ENCODE measurements at places on chromosomes 2 and 18.

DNA sequence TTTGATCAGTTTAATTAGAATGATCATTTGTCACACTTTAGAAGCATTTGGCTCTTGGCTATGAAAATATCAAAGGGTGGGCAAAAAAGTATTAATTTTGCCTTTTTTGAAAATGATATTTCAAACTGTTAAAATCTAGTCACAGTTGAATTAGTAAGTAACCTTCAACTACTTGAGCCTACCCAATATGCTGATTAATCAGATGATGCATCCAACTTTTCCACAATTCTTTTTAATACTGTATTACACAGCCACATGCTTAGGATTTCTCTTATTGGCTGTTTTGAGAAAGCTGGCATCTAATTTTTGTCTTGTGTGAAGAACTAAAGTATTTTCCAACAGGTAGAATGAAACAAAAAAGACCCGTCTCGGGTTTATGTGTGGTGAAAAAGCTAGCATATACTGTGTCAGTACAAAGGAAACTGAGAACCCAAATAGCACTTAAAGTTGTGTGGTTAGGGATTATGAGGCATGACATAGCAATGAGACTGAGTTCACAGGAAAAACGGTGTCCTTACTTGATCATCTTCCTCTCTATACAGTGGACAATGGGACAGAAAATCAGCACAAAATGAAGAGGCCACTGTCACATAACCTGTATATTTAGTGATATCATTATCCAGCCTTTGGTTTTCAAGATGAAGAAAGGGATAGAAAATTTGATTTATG, 11.7 kb downstream of the OSBPL6 start:
- DNase-seq = no peak

GRCh38 chr18:73908323-73908722, 239.3 kb downstream of the FBXO15 start:
- DNase-seq = no peak

DNA sequence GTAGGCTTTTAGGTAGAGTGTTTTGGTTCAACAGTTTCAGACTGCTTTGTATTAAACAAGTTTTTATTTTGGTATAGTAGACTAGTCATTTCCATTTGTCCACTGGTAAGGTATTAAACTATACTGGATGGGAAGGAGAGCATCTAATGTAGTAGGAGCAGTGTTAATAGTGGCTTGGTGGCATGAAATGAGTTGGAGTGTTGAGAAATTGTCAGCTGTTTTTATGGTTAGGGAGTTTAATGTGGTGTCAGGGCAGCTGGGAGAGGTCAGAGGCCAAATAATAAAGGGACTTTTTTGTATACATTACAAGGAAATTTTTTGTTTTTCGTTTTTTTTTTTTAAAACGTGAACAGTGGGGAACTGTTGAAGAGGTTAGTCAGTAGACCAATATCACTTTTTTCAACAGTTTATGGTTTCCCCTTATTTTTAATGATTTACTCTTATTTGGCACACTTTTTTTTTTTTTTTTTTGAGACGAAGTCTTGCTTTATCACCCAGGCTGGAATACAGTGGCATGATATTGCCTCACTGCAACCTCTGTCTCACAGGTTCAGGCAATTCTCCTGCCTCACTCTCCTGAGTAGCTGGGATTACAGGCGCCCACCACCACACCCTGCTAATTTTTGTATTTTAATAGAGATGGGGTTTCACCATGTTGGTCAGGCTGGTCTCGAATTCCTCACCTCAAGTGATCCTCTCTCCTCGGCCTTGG, 21.2 kb downstream of the ACTR3 start:
- DNase-seq = no peak

GRCh38 chr18:23502516-23503037, 734 bp upstream of the RMC1 start:
- DNase-seq = no peak

- no peak for DNase-seq
Measured at GRCh38 chr2:179438654-179439053, 174.0 kb upstream of the SESTD1 start.

- DNase-seq = no peak
Measured at GRCh38 chr2:55173438-55174054, 58.5 kb downstream of the CLHC1 start.

- no peak for DNase-seq
Measured at GRCh38 chr2:191629976-191630712, 47.8 kb upstream of the NABP1 start.

DNA sequence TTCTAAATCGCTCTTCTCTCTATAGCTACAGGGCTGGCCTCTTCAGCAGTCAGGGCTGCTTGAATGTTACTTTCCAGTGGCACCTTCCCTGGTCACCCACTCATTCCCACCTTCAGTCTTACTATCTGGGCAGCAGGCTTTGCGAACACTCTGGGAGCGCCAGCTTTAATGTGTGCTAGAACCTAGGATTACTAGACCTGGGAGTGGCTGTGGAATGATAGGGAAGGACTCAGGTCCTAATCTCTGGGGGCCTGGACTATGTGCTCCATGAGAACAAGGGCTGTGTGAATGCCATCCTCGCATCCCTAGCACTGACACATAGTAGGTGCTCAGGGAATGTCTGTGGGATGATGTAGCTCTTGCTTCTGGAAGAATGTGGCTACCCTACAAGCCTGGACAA, 57.6 kb downstream of the BCL2L11 start:
- DNase-seq = no peak

GRCh38 chr2:72235497-72236415, 88.1 kb upstream of the CYP26B1 start:
- DNase-seq = no peak

GRCh38 chr2:150264442-150264841, 223.0 kb downstream of the RND3 start:
- DNase-seq = no peak

GRCh38 chr2:37920570-37920969, 4.5 kb upstream of the RMDN2 start:
- no peak for DNase-seq

GRCh38 chr18:74221081-74221480, 70.7 kb downstream of the CYB5A start:
- no peak for DNase-seq

DNA sequence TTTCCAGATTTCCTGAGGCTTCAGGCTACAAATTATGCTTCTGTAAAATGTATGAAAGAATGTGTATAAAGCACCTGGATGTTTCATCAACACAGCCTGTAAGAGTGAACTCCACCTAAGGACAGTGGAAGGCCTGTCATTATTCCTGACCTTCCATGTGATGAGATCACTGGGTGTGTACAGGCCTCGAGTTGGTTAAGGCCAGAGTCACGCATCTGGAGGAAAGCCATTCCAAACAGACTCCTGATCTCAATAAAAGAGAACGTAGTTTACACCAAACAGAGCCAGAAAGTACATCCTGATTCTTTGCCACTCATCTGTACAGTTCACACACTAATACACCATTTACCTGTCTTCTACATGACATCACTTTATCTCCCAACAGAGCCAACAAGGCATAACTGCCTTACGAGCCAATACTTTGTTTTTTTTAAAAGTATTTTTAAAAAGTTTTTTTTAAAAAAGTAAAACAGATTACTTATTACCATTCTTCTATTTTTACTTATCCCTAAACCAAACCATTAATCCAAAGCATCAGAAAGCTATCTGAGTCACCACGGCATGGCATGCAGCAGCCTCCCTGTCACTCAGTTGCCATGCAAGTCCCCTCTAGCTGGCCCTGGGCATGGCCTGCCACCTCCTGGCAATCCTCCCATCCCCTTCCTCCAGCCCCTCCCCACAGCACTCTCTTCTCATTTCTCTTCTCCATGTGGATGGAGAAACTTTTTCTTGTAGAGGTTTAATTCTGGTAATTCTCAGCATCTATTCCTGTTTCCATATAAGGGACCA, 78.8 kb upstream of the TFCP2L1 start:
- DNase-seq = no peak

- no peak for DNase-seq
Measured at GRCh38 chr2:17373041-17373440, 145.2 kb downstream of the RAD51AP2 start.

- no peak for DNase-seq
Measured at GRCh38 chr2:100909534-100910081, 89.7 kb downstream of the NPAS2 start.

DNA sequence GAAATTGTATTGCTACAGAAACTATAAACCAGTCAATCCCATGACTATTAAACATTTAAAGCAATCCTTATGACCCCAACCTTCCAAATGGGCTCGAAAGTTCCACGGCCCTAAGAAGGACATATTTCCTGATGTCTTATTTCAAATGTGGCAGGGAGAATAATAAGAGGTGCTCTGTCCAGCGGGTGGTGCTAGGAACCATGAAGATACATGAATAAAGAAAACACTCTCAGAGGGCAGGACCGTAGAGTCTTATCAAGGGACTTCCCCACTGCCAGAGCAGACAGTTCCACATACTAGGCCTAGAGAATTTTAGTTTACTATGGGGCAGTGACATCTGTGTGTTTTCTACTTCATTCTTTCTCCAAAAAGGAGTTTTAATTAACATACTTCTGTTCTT, 187.1 kb upstream of the PIK3C3 start:
- no peak for DNase-seq

- no peak for DNase-seq
Measured at GRCh38 chr2:231068525-231069222, 12.0 kb downstream of the PSMD1 start.

- DNase-seq = no peak
Measured at GRCh38 chr2:204722691-204723090, 177.4 kb downstream of the PARD3B start.
